ENCODE measurements at places on chromosomes 3 and 15. TPM values are rescaled to one million over a fixed set of nuclear protein-coding genes. Genes with fewer than 3 reads are reported as not detected.

Gene INAFM2
- total RNA-seq, result 13.4 TPM

Gene OXTR
- 3.9 TPM for total RNA-seq

GRCh38 chr15:78315686-78316282 is 16.4 kb upstream of the SKIC8 start:
- peak; percentile 51 for DNase-seq

DNA sequence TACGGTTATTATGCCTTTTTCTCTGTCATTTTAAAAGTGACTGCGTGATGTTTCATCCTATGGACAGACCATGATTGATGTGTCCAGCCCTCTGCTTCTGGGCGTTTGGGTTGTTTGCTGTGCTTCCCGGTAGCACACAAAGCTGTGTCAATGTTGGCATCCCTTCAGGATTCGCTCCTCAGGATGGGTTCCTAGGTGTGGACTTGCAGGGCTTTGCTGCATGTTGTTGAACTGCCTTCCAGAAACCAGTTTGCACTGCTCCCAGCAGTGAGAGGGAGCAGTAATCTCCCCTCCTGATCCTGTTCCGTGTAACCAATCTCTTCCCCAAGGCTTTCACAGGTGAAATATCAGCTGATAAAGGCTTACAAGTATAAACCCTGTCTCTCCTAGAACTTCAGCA is 787 bp downstream of the TRPM1 start:
- DNase-seq, result no peak
